ENCODE measurements at places on chromosomes 5 and 9.

GRCh38 chr5:124160265-124160664 lies 586.2 kb downstream of the ZNF608 start:
- no peak for DNase-seq
- no peaks in the 10 kb centered on the region for H3K27me3 ChIP-seq
- no peak overlapping the region for H3K27ac ChIP-seq
- no peaks in the 10 kb centered on the region for H3K36me3 ChIP-seq

- peak; percentile 97 for DNase-seq
- H3K36me3 ChIP-seq: no peaks in the 10 kb centered on the region
- H3K27ac ChIP-seq: peak within 1 kb of the TSS; percentile 72
- peak within 1 kb of the TSS; percentile 85 for H3K4me3 ChIP-seq
- H3K27me3 ChIP-seq: no peaks in the 10 kb centered on the region
These were observed at the start of gene AIF1L for GRCh38 chr9:131096269-131097125. AIF1L (plus strand) TSS chr9:131096531; CDS start chr9:131096630, 99 bp downstream.

DNA sequence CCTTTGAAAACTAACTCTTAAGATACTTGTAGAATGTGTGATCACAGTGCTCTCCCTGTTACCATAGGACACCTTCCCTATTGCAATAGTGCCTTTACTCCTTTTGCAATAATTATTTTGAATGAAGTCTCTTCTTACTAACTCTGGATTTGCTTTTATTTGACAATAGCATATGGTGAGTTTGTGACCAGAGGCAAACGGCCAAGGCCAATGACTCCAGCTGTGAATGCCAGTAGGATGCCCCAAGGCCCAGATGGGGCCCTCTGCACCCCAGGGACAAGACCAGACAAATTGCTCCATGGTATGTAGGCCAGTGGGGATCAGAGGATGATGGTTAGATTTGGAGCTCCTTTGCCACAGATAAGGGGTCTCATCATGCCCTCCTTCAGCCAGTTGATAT lies 116.9 kb downstream of the NPR3 start:
- no peak overlapping the region for H3K27ac ChIP-seq
- H3K27me3 ChIP-seq: no peaks in the 10 kb centered on the region
- no peaks in the 10 kb centered on the region for H3K4me1 ChIP-seq
- no peak overlapping the region for H3K4me3 ChIP-seq

GRCh38 chr9:134656334-134657006 lies 14.9 kb downstream of the COL5A1 start:
- H3K27me3 ChIP-seq: no peaks in the 10 kb centered on the region
- no peak overlapping the region for H3K4me3 ChIP-seq
- H3K4me1 ChIP-seq: no peaks in the 10 kb centered on the region
- DNase-seq: peak; percentile 70
- no peak overlapping the region for H3K27ac ChIP-seq

DNA sequence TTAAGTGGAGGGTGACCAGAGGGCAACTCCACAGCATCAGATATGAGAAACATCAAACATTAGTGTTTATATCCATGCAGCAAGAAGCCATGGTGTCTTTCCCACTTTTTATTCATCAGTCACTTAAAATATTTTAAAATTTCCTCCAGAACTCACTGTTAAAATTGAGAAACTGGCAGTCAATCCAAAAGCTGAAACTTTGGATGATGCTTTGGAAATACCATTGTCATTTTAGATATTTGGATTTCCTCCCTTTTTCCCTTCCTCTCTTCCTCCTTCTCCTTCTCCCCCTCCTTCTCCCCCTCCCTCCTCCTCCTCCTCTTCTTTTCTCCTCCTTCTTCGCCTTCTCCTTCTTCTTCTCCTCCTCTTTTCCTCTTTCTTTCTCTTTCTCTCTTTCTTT lies 33.1 kb upstream of the NTRK2 start:
- H3K27me3 ChIP-seq: no peaks in the 10 kb centered on the region
- no peaks in the 10 kb centered on the region for H3K4me1 ChIP-seq
- no peak overlapping the region for H3K4me3 ChIP-seq

- peak; percentile 22 for DNase-seq
- no peaks in the 10 kb centered on the region for H3K4me1 ChIP-seq
- H3K27ac ChIP-seq: no peak overlapping the region
- no peaks in the 10 kb centered on the region for H3K36me3 ChIP-seq
These were observed 105.7 kb downstream of the UGCG start for GRCh38 chr9:112002131-112002846.

DNA sequence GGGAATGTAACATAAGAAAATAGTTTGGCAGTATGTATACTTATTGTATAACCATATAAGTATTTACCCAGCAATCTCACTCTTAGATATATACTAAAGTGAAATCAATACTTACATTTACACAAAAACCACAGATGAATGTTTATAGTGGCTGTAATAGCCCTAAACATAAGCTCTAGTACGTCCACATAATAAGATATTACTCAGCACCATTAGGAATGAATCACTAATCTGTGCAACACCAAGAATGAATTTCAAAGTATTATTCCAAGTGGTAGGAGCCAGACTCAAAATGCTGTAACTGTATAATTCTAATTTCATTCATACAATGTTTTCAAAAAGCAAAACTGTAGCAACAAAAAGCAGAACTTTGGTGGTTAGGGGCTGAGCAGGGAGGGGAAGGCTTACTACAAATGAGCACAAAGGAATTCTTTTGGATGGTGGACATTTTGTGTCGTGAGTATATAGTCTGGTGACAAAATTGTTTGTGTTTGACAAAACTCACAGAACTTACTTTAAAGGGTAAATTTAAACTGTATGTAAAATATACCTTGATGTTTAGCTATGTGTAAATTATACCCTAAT lies 11.9 kb upstream of the C5orf46 start:
- no peaks in the 10 kb centered on the region for H3K4me1 ChIP-seq
- H3K27ac ChIP-seq: no peak overlapping the region
- H3K4me3 ChIP-seq: no peak overlapping the region
- no peaks in the 10 kb centered on the region for H3K27me3 ChIP-seq

- peak overlapping the region; percentile 12 for H3K27ac ChIP-seq
- H3K36me3 ChIP-seq: no peaks in the 10 kb centered on the region
- peaks cover 20% of the 10 kb centered on the region for H3K4me1 ChIP-seq
These were observed 316.5 kb downstream of the KCTD16 start for GRCh38 chr5:144487207-144487606.

- H3K4me3 ChIP-seq: no peak overlapping the region
- no peaks in the 10 kb centered on the region for H3K36me3 ChIP-seq
- DNase-seq: no peak
These were observed 440.0 kb upstream of the MPDZ start for GRCh38 chr9:13719446-13719845.

DNA sequence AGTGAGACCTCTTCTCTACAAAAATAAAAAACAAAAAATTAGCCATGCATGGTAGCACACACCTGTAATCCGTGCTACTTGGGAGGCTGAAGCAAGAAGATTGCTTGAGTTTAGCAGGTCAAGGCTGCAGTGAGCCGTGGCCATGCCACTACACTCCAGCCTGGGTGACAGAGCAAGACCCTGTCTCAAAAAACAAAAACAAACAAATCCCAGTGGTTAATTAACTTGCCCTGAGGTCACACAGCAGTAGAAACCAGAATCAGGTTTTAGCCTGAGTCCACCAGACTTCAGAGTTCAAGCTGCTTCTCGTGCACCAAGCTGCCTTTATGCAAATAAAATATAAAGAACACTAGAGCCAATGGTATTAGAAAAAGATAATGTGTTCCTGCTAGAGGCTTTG lies 169.7 kb downstream of the GOLPH3 start:
- no peak overlapping the region for H3K4me3 ChIP-seq
- no peak for DNase-seq
- H3K4me1 ChIP-seq: no peaks in the 10 kb centered on the region
- H3K36me3 ChIP-seq: no peaks in the 10 kb centered on the region
- H3K27ac ChIP-seq: no peak overlapping the region

DNA sequence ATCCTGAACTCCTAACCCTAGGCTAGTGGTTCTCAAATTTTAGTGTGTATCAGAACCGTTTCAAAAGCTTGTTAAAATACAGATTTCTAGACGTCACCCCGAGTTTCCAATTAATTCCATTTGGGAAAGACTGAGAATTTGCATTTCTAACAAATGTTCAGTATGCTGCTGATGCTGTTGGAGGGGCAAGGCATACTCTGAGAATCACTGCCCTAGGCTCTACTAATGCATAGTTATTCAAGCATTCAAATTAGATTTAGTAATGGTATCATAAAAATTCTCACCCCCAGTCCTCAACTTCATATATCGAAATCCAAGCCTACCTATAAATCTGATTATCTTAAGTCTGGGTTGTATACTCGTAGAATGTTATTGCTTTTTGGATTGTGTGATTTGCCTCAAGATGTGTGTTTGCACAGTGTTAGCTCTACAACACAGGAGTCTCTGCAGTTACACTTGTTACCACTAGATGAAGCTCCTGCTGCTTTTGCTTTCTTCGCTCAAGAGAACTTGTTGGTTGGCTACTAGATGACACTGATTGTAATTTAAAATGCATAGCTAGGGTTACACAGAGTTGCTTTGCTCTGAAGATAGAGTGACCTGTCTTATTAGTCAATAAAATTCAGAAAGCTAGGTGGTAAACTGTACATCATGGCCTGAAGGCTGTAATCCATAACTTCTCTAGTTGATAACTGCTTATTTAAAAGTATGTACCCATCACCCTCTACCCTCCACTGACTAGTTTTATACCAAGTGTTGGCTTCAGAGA lies 7.5 kb upstream of the ERAP2 start:
- H3K36me3 ChIP-seq: no peaks in the 10 kb centered on the region
- peaks cover 4% of the 10 kb centered on the region for H3K4me1 ChIP-seq
- DNase-seq: no peak

DNA sequence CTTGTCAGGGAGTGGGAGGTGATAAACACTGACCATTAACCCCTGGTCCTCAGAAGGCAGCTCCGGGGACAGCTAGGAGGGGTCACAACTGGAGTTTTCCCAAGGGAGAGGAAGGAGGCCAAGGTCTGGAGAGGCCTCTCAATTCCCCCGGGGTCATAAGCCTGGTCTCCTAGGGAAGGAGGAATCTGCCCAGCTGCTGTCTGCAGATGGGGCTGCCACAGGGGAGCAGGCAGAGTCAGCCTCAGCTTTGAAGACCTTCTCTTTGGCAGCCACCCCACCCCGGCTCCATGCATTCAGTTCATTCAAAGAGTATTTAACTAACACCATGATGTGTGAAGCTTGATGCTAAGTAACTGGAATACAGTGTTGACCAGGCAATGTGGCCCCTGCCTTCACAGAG lies 74.6 kb upstream of the HSPA9 start:
- H3K4me1 ChIP-seq: peaks cover 7% of the 10 kb centered on the region
- H3K36me3 ChIP-seq: no peaks in the 10 kb centered on the region
- H3K27me3 ChIP-seq: no peaks in the 10 kb centered on the region
- no peak overlapping the region for H3K4me3 ChIP-seq
- no peak overlapping the region for H3K27ac ChIP-seq

DNA sequence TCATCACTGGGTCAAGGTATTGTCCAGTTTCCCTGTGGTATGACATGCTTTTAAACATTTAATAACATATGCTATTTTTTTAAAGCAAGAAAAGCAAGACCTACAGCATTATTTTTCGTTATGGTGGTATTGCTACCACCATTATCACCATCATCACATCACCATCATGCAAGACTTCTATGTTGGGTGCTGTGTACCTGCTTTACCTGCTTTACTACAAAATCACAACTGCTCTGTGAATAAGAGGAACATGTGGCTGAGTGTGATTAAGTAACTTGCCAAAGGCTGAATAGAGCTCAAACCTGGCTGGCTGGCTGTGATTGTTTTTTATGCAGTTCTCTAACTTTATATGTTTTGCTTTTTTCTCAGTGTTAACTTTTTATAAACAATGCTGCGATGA lies 140.8 kb upstream of the CLINT1 start:
- H3K27ac ChIP-seq: no peak overlapping the region
- DNase-seq: no peak

DNA sequence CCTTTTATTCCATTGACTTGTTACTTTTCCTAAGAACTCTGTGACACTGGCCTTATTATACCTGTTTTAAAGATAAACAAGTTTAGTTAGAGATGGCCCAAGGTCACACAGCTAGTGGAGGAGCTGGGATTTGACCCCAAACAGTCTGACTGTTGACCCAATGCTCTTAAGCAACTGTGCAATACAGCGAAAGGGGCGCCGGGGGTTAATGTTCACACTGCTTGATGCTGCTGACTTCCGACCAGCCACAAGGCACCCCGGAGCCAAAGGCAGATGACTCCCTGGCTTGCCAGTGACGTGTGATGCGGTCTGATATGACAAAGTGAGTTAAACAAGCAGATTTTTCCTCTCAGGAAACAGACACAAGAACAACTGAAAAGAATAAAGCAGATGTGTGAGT lies 23.9 kb downstream of the PIK3R1 start:
- no peak overlapping the region for H3K27ac ChIP-seq
- H3K4me1 ChIP-seq: no peaks in the 10 kb centered on the region
- no peaks in the 10 kb centered on the region for H3K36me3 ChIP-seq

DNA sequence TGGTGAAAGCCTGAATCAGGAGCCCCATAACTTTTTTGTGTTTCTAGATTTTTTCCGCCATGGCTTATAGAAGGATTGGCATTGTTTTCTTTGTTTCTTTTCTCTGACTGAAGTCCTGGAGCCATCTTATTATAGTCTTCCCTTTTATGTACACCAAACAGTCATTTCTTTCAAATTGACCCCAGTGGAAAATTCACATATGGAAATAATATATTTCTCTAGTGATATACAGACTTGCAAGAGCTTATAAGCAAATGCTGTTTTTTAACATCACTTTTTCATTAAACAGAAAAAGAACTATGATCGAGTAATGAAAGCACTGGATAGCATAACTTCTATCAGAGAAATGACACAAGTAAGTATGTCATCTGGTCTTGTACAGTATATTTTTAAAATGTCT lies 155.6 kb downstream of the PARP8 start:
- no peaks in the 10 kb centered on the region for H3K4me1 ChIP-seq
- H3K27ac ChIP-seq: no peak overlapping the region
- no peak overlapping the region for H3K4me3 ChIP-seq
- no peaks in the 10 kb centered on the region for H3K27me3 ChIP-seq
- no peak for DNase-seq
- H3K36me3 ChIP-seq: peaks cover 7% of the 10 kb centered on the region

GRCh38 chr5:65010841-65011240 lies 242.1 kb downstream of the CWC27 start:
- H3K4me3 ChIP-seq: no peak overlapping the region
- H3K27me3 ChIP-seq: no peaks in the 10 kb centered on the region
- peaks cover 5% of the 10 kb centered on the region for H3K4me1 ChIP-seq
- no peak for DNase-seq

- H3K4me1 ChIP-seq: peaks cover 10% of the 10 kb centered on the region
- no peaks in the 10 kb centered on the region for H3K36me3 ChIP-seq
- no peak overlapping the region for H3K4me3 ChIP-seq
- no peak for DNase-seq
These were observed 21.0 kb downstream of the STOM start for GRCh38 chr9:121349009-121349408.

- H3K36me3 ChIP-seq: no peaks in the 10 kb centered on the region
- no peak for DNase-seq
- no peak overlapping the region for H3K27ac ChIP-seq
- no peak overlapping the region for H3K4me3 ChIP-seq
- peaks cover 2% of the 10 kb centered on the region for H3K4me1 ChIP-seq
- H3K27me3 ChIP-seq: no peaks in the 10 kb centered on the region
These were observed 68.7 kb upstream of the SLC1A3 start for GRCh38 chr5:36537724-36538123.

DNA sequence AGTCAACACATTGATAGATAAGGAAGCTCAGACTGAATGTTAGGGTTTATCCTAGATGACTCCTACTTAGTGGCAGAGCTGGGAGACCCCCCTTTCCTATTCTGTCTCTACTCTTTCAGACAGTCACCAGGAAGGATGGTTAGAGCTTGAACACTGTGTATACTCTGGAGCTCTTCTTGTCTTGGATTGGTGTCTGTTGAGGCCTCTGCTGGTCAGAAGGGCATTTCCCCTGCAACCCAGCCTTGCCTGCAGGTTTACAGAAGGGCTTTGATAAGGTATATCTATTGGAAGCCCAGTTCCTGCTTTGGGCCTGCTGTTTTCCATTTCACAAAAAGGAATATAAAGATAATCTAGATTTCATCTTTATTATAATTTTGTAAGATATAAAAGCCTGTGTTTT lies 71.8 kb downstream of the KDM4C start:
- H3K4me3 ChIP-seq: no peak overlapping the region
- no peaks in the 10 kb centered on the region for H3K27me3 ChIP-seq
- H3K36me3 ChIP-seq: peaks cover 25% of the 10 kb centered on the region

All from endodermal cell (in vitro differentiated cells).